AG10803 (cell line): ENCODE measurements at places on chromosomes 1 and 21.

DNA sequence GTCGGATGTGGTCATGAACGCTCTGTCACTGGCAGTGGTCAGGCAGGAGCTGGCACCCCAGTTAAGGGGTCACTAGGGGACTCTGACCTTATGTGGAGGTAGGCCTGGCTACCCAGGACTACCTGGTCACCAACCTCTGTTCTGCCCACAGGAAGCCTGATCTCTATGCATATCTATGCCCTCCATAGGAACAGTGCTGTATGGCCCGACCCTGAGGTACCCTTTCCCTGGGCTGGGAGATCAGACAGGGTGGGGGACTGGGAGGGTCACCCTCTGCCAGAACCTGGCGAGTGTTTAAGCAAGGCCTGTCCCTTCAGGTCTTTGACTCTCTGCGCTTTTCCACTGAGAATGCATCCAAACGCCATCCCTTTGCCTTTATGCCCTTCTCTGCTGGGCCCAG lies 19.0 kb downstream of the CYP4B1 start:
- DNase-seq: no peak

GRCh38 chr1:69919922-69920273 lies 285.5 kb downstream of the LRRC40 start:
- DNase-seq: no peak

GRCh38 chr1:209375671-209376365 lies 207.7 kb upstream of the CAMK1G start:
- peak; percentile 69 for DNase-seq

- DNase-seq: no peak
Observed at GRCh38 chr1:84525779-84526178, 19.4 kb upstream of the GNG5 start.

- peak; percentile 90 for DNase-seq
Observed at GRCh38 chr1:100862591-100862990, 32.1 kb downstream of the EXTL2 start.

DNA sequence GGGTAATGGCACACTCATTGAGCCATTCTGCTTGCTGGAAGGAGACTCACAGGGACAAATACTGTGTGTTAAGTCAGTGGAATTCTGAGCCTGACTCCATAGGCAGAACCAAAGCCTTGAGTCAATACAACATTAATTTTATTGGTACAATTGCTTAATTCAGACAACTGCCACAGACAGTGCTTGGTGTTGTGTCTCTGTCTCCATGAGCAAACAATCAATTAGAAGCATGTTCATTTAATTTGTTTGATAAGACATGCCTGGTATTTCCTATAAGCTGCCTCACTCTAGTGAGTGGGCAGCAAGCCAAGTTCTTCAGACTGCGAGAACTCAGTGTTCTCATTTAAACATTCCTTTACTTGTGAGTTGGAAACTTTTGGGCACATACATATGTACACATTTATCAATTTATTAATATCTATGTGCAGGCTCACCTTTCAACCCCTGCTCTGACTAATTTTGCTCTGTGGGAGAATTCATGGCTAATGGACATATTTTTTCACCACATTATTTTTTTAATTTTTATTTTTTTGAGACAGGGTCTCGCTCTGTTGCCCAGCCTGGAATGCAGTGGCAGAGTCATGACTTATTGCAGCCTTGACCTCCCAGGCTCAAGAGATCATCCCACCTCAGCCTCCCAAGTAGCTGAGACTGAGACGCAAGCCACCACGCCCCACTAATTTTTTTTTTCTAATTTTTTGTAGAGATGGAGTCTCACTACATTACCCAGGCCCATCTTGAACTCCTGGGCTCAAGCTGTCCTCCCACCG lies 4.5 kb upstream of the SRSF10 start:
- DNase-seq: peak; percentile 65

DNA sequence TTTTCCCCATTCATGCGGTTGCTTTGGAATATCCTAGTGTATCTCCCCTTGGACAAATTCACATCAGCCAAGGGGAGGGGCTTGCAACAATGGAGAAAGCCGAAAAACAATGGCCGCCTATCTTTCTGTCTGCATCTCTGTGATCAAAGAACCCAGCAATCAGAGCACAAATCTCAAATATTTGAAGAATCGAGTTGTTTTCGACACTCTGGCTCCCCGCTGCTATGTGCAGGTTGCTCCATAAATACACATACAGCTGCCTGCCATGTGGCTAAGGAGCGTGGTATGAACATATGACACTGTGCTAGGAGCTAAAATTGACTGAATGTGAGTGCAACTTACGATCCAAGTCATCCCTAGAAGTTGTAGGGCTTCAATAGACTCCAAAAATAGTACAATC lies 8.5 kb downstream of the CFHR4 start:
- peak; percentile 3 for DNase-seq

DNA sequence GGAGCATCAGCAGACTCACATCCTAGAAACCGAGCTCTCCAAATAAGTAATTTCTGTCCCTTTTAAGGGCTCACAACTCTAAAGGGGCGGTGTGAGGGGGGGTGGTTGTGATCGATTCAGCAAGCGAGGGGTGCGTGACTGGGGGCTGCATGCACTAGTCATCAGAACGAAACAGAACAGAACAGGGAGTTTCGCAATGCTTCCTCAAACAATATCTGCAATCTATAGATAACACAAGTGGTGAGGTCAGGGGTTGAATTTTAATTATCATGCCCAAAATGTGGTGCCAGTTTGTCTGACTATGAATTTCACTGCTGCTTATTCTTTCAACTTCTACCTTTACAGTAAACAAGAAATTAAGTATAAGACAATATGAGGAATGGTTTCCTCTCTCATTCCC lies 1003.0 kb upstream of the NCAM2 start:
- no peak for DNase-seq

DNA sequence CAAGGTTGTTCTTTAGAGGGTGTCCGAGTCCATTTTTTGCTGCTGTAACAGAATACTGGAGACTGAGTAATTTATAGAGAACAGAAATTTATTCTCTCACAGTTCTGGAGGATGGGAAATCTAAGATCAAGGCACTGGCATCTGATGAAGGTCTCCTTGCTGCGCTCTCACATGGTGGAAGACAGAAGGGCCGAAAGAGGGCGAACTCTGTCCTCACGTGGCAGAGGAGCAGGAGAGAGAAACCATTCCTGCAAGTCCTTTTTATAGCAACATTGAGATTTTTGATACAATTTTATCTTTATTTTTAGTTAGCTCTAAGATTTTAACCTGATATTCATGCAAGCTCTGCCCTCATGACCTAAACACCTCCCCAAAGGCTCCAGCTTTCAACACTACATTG lies 48.3 kb downstream of the ATG4C start:
- no peak for DNase-seq

GRCh38 chr1:233597489-233597901 lies 16.4 kb upstream of the KCNK1 start:
- DNase-seq: peak; percentile 58

GRCh38 chr1:12138196-12139168 lies 28.3 kb upstream of the TNFRSF1B start:
- DNase-seq: peak; percentile 68

- DNase-seq: no peak
Observed at GRCh38 chr1:220791285-220791684, 4.6 kb downstream of the MTARC1 start.

DNA sequence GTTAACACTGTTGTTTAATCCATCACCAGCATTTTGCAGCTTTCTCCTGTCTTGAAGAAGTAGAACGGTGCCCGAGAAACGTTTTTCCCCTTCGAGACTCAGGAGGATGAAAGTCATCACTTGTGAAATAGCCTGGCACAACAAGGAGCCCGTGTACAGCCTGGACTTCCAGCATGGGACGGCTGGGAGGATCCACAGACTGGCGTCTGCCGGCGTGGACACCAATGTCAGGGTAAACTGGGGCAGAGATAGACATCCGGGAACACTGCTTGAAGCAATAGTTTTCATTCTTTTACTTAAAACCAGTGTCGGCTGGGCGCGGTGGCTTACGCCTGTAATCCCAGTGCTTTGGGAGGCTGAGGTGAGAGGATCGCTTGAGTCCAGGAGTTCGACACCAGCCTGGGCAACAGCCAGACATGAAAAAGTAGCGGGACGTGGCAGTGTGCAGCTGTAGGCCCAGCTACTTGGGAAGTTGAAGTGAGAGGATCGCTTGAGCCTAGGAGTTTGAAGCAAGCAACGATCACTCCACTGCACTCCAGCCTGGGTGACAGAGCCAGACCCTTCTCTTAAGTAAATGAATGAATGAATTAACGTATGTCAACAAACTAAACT lies 945 bp downstream of the CHAF1B start:
- DNase-seq: peak; percentile 23

DNA sequence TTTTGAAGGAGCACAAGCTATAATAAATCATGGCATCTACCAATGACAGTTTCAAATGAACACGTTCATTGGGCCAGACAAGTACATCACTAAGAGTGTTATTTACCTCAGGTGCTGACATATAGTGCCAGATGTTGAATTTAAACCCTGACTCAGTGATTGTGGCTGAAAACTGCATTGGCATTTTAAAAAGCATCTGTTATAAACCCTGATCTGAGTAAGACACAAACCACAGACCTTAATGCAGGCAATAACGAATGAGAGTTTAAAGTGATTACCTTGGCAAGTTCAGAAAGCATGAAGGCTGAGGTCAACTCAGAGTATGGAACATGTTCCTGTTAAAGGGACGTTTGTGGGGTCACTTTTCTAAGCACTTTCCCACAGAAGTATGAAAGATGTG lies 865.1 kb upstream of the TMPRSS15 start:
- no peak for DNase-seq

- no peak for DNase-seq
Observed at GRCh38 chr1:167013108-167013929, 24.2 kb downstream of the MAEL start.

DNA sequence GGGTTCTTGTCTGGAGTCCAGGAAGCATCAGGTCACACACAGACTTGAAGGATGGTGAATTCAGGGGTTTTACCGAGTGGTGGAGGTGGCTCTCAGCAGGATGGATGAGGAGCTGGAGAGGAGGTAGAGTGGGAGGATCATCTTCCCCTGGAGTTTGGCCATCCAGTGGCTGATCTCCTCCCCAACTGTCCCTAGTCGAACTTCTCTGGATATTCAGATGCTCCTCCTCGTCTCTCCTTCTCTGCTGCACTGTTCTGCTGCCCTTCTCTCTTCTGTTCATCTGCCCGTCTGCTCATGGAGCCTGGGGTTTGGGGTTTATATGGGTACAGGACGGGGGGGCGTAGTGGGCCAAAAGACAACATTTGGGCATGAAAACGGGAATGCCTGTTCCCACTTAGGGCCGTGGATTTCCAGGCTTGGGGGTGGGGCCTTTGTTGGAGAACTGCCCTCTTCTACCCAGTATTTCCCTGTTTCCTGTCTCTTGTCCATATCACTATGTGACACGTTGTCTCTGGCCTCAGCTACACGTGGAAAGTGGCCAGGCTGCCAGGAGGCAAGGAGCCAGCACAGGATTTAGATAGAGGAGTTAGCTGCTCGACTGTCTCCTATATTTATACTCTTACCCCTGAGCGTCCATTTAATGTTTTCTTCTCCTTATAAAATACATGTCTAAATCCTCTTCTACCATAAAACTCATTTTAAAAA lies 76.7 kb downstream of the SIPA1L2 start:
- no peak for DNase-seq

DNA sequence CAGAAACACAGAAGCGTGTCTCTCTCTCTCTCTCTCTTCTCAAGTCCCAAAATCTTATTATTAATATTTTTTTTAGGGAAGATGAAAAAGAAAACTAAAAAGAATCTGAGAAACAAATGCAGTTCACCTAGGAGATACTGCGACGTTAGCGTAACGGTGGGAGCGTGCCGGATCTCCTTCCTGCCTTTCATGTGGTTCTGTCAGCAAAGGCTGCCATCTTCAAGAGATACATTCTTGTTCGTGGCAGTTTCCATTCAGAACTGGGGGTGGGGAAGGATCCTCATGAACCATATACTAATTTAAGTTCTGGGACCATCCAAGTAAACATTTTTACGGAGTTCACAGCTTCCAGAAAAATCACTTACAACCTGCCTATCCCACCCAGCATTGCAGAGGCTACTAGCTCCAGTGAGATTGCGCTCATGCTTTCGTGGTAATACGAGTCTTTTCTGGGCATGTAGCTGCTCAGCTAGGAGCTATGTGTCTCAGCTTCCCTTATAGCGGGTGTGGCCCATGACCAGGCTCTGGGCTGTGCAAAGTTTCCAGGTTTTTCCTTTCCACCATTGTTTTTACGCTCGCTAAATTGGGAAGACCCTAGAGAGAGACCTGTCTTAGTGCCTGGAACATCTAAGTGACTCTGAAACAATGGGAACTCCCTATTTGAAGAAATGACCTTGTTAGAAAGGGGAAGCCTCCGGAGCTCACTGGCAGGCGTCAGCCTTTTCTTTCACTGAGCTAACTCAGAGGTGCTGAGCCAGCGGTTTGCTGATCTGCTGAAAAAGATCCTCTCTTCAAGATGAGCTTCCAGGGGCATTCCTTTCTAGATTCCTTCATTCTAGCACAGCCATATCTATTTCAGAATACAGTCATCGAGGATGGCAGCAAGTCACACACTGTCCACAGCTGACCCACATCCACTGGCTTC lies 17.3 kb downstream of the SLAMF1 start:
- DNase-seq: no peak

DNA sequence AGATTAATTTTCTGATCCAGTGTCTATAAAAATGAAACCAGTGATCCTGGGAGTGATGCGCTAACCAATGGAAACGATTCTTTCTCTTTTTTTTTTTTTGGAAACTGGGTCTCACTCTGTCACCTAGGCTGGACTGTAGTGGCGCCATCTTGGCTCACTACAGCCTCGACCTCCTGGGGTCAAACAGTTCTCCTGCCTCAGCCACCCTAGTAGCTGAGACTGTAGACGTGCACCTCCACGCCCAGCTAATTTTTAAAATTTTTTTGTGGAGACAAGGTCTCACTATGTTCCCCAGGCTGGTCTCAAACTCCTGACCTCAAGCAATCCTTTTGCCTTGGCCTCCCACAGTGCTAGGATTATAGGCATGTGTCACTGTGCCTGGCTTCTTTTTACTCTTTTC lies 3.4 kb upstream of the RCC2 start:
- DNase-seq: no peak

GRCh38 chr21:37582590-37582989 lies 216.0 kb downstream of the DYRK1A start:
- peak; percentile 52 for DNase-seq

GRCh38 chr1:55894521-55894920 lies 679.4 kb upstream of the USP24 start:
- peak; percentile 21 for DNase-seq

DNA sequence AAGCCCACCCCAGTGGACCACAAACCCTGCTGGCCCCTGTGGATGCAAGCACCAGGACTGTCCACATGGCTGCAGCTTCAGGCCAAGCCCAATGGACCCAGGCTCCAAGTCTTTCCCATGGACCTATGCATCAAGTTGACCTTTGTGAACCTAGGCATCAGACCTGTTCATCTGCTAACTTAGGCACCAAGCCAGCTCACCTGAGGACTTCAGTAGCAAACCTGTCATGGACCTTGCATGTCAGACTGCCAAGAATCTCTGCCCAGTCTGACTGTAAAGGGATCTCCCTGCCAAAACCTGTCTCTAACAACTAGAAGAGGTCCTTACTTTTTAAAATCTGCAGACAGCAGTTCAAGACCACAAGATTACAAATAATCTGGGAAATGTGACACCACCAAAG lies 37.8 kb downstream of the FMO3 start:
- no peak for DNase-seq

DNA sequence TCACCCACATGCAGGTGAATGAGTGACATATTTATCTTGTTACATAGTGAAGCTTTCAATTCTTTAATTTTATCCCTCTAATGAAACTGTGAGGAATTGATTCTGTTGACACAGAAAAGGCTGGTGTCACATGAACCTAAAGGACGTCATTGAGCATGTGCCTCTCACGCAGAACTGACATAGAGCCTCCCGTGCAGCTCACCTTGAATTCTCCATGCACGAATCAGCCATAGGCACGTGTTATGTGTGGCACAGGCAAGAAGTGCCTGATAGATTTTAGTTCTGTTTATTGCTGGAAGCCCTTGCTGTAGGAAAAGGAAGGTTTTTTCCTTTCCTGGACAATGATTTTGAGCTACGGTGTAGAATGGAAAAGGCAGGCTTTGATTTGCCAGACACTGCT lies 11.3 kb downstream of the ADARB1 start:
- DNase-seq: no peak
